ENCODE measurements at places on chromosomes 5 and 9.

- no peak for DNase-seq
Observed at GRCh38 chr9:28073270-28073669, 500.0 kb upstream of the C9orf72 start.

DNA sequence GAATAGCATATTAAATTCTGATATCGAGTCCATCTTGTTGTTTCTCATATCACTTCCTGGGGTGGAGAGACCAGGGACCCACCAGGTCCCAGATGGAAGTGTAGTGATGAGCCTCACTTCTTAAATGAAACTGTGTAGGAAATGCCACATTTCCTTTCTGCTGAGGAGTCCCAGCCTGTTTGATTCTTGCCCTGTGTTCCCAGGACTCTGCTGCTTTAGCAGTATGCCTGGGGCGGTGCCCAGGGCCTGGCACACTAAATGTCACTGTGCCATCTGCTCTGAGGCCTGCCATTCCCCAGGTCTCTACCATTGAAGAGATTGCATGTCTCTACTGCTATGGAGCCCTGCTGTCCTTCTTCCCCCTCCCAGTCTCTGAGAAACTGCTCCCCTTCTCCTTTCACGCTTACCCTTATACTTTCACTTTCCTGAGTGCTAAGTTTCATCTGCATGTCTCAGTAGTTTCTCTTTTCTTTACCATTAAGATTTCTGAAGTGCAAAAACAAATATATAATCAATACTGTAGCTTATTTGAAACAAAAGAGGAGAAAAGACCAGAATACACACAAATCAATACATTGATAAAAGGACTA lies 260.4 kb downstream of the GABRB2 start:
- no peak for DNase-seq

DNA sequence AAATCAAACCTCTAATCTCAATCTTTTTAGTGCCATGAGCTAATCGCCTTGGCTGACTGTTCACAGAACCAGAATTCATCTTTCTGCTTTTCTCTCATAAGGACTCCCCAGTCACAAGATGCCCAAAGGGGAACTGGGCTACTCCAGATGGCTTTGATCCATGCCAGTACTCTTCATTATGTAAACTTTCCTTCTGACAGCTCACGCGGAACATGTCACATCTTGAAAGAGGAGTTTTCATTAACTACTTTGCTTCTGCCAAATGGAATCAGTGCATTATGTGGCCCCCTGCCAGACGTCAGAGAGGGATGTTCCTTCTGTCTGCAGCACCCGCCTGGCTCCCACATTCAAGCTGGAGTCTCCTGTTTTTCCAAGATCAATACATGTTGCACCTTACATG lies 142.1 kb upstream of the NMUR2 start:
- DNase-seq = no peak

- no peak for DNase-seq
Observed at GRCh38 chr9:14423815-14424261, 109.9 kb upstream of the NFIB start.

GRCh38 chr9:21160178-21160577 lies 6.3 kb downstream of the IFNA21 start:
- DNase-seq = no peak

DNA sequence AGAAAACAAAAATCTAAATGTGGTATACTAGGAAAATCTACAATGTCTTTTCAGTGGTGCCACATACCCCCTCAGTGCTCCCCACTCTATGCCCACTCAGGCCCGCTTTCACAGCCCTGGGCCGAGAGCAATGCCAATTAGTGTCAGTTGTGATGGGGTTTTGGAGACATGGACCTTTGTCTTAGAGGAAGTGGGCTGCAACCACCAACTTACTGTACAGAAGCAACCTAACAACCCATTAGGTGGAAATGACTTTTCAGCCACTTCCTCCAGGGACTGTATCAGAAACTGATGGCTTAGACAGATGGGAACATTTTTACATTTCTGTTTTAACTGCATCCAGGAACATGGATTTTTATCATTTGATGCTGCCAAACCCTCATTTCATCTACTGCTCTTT lies 268.0 kb downstream of the BNC2 start:
- DNase-seq = no peak

All from activated T-cell treated with anti-CD3 and anti-CD28 coated beads for 48 hours (primary cell).